Neural crest cell (in vitro differentiated cells): ENCODE measurements at places on chromosomes 11 and 22.
A peak's percentile ranks its signal among the peaks of the same experiment; 100 is the strongest.

DNA sequence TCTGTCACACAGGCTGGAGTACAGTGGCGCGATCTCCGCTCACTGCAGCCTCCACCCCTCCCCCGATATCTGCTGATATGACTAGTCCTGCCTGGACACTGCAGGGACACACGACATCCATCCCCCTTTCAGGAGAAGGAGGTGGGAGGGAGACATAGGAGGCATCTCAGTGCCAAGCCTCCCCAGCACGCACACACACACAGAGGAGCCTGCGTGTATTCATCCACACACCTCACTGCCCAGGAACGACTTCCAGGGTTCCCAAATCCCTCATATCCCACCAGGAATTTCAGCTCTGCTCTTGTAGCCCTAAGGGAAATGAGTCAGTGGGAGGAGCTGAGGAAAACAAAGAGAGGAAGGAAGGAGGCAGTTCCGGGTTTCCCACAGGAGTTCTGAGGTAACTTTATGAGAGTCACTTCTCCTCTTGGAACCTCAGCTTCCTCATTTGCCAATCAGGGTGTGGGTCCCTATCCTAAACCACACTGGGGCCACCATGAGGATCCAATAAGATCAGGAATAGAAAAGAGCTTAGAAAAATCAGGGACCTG is 37.2 kb upstream of the ACER3 start:
- DNase-seq, result peak; percentile 20

- DNase-seq, result no peak
These were observed 41.1 kb downstream of the UBASH3B start for GRCh38 chr11:122696662-122697061.

DNA sequence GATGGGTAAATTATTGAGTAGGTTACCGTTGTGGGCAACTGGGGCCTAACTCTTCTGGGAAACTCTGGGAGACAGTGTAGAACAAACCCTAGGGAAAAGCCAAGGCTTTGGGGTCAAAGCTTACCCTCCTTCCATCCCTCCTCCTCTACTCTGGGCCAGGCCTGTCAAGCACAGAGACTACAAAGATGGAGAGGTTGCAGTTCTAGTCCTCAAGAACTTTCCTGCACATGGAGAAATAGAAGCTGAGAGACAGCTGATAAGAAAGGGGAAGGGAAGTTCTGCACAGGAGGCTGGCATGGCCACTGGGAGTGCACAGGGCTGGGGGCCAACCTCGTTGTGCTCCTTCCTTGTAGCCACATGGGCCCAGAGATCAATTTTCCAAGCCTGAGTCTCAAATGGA is 67.2 kb upstream of the ALX4 start:
- no peak for DNase-seq

DNA sequence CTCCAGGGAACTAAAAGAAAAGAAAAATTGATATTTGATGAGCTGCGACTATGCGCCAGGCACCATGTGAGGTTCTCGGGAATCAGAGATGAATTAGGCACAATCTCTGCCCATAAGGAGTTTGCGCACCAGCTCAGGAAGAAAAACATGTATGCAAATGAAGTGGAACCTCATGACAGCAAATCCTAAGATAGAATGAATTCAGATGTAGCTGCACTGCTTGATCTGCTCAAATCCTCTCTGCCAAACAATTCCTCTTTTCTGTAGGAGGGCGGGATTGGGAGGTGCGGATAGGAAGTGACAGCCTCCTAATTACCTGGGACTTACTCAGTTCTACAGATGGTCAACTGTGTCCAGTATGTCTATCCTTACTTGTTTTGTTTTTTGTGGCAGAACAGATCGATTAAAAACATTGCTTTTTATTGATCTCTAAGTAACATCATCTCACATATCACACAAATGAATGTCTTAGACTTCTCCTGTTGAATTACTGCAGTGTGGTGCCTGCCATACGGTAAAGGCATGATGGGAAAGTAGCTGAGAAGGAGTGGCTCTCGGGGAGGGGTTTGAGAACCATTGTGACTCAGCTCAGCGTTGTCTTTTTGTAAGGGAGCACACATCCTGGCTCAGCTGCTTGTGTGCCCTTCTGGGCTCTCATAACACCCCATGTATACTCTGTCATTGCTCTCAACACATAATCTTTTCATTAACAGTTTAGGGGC is 13.9 kb downstream of the CRTAM start:
- DNase-seq, result no peak

DNA sequence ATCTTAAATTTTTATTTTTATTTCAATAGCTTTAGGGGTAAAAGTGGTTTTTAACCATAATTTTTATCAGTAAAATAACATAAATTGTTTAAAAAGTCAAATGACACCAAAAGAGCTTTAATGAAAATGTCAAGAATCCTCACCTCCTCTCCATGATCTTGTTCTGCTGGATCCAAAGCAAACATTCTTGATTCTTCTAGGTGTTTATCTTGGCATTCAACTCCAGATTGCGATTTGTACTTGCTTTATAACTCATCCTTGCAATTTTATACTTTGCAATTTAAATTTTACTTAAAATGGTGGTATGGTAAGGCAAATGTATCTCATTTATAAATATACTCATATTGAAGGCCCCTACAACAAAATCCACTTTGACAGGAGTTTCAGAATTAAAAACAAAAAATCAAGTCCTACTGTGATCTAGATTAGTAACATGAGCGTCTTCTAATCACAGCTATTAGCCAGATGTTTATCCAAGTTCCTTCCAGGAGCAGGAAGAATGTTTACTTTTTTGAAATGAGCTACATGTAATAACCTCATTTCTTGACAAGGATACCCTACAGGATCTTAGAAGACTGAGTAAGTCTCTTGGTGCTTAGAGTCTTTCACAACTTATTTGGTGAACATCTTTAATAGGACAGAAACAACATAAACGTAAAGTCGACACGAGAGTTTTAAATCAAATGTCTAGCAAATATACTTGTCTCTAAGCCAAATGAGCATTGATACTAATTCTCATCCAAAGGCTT is 72.4 kb upstream of the CARD18 start:
- DNase-seq, result no peak

DNA sequence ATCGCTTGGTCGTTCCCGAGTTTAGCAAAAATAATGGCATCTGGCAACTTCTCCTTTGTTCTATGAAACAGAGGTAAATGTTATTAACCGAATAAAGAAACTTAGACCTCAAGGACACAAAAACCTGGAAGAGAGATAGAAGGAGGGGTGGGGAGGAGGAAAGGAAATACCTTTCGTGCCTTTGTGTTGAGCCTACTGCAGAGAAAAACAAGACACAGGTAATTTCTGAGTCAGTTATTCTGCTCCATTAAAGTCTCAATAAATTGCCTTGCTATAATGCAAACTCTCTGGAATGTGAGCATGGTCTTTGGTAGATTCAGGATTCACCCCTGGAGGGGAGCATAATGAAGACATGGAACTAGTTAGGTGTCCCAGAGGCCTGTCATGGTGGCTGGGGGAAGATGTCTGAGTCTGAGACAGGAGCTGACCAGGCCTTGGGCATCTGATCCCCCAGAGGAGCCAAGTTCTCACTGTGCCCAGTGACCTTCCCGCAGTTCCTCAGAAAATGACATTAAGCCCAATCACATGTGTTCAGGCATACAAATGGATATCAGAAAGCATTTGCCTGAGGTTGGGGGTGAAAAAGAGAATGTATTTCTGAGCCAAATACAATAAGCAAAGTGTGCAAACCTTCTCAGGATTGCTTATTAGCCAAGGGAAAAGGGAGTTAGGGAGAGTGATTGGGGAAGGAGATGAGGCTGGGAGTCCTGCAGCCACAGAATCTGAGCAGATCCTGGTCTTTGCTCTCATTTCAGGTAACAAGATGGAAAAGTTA is 72.6 kb upstream of the CADM1 start:
- no peak for DNase-seq

DNA sequence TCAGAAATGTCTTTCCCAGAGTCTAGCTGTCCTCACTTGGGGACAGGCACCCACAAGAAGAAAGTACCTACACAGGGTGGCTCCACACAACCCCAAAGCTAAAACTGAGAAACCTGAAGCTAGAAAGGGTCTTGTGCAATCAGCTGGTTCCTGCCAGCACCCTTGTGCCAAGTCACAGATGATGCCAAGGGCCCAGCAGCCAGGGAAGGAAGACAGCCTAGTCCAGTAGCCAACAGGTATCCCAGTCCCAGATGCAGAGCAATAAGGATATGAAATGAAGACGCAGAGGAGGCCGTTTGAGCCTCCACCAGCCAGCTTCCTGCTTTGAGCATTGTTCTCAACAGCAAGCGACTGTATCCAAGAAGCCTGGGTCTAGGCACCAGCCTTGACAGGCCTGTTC is 6.1 kb downstream of the PLEKHA7 start:
- no peak for DNase-seq

GRCh38 chr11:2730272-2731129 is 30.7 kb upstream of the KCNQ1OT1 start:
- no peak for DNase-seq

DNA sequence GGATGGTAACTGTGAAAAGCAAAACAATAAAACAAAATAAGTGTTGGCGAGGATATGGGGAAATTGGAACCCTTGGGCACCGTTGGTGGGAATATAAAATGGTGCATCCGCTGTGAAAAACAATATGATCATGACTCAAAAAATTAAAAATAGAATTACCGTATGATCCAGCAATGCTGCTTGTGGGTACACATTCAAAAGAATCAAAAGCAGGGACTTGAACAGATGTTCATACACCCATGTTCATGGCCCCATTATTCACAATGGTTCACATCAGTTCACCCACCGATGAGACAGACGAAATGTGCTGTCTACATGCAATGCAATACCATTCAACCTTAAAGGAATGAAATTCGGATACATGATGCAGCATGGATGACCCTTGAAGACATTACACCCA is 1.2 kb upstream of the DERL3 start:
- DNase-seq, result no peak

- DNase-seq, result no peak
These were observed 2.1 kb upstream of the ANAPC15 start for GRCh38 chr11:72114570-72114969.

- DNase-seq, result no peak
These were observed 505.4 kb downstream of the MN1 start for GRCh38 chr22:27296091-27296675.

DNA sequence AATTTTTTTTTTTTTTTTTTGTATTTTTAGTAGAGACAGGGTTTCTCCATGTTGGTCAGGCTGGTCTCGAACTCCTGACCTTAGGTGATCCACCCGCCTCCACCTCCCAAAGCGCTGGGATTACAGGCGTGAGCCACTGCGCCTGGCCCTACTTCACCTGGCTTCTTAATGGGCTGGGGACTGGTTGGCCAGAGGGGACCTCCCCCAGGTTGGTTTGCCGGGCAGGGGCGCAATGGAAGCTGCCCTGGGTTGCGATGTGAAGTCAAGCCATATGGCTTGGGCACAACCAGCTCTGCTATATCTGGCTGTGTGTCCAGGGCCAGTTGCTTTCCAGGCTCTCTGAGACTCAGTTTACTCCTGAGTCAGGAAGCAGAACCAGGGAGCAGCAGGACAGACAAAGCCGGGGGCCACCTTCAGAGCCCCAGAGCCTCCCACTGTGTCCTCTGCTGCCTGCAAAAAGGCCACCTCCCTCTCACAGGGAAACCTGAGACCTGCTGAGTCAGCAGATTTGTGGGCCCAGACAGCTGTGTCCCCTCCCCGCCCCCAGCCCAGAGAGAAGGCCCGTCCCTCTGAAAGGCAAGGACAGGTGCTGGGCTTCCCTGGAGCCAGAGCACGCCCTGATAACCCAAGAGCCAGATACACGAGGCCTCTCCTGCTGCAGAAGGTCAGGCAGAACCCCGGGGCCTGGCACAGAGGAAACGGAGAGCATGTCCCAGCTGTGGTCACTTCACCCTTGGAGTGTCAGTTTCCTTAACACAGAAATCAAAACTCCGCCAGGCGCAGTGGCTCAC is 29.2 kb upstream of the DAGLA start:
- DNase-seq, result no peak

DNA sequence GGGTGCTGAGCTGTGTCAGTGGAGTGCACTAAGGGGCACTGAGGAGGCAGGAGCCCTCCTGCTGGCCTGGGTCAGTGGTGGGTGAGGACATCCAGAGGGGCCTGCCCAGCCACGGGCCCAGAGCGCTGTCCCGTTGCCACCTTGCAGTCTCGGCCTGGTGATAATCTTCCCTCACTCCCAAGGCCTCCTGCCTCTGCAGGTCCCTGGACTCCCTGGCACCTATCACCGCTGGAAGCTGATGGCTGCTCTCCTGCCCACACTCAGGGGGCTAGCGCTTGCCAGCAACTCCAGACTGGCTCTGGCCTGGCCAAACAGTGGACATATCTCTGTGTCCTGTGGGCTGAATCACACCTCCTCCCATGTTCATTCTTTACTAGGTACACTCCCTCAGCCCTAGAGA is 86.5 kb upstream of the PITPNB start:
- DNase-seq, result no peak
